ENCODE measurements at places on chromosomes 12 and 14.

DNA sequence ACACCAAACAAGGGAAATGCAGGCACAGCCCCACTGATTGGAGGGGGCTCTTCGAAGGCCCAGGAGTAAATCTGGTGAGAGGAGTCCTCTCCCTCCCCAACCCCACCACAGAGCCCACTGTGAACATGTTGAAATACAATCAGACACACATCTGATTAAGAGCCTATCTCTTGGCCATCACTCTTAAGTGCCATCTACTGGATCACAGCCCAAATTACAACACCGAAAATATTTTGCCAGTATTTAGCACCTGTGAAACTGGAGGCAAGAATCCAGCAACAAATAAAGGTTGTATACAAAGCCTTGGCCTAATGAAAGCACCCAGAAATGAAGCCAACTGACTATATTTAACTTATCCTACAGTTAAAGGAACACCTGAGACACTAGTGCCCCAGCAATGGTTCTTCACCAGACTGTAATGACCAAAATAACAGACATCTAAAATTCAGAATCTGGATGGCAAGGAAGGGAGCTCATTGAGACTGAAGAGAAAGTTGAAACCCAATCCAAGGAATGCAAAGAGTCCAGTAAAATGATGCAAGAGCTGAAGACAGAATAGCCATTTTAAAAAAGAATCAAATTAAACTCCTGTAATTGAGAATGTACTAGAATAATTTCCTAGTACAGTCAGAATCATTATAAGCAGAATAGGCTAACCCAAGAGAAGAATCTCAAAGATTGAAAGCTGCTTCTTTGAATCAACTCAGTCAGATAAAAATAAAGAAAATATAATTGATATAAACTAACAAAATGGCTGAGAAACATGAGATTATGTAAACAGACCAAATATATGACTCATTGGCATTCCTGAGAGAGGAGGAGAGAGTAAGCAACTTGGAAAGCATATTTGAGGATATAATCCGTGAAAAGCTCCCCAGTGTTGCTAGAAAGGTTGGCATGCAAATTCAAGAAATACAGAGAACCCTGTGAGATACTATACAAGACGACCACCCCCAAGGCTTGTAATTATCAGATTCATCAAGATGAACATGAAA lies 1117.0 kb downstream of the FLRT2 start:
- DNase-seq: no peak

DNA sequence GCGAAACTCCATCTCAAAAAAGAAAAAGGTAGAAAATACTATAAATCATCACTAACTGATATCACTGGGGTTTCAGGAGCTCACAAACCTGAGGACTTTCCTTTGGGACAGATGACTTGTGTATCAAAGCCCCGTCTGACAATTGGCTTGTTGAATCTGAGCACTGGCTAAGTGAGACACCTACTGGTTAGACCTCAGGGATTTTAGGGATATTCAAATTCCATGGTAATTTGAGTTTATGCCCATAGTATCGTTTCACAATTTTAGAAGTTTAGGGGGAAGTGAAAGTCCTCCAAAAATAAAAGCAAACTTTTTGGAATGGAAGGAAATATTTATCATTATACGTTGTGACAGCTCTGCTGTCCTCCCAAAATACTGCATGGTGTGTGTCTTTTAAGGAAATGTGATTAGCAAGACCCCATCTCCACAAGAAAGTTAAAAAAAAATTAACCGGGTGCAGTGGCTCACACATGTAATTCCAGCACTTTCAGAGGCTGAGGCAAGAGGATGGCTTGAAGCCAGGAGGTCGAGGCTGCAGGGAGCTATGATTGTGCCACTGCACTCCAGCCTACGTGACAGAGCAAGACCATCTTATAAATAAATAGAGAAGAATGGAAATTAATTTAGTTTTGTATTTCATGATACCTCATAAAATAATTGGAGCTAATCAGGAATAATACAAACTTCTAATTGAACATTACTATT lies 49.2 kb downstream of the FBXL14 start:
- peak; percentile 12 for DNase-seq

DNA sequence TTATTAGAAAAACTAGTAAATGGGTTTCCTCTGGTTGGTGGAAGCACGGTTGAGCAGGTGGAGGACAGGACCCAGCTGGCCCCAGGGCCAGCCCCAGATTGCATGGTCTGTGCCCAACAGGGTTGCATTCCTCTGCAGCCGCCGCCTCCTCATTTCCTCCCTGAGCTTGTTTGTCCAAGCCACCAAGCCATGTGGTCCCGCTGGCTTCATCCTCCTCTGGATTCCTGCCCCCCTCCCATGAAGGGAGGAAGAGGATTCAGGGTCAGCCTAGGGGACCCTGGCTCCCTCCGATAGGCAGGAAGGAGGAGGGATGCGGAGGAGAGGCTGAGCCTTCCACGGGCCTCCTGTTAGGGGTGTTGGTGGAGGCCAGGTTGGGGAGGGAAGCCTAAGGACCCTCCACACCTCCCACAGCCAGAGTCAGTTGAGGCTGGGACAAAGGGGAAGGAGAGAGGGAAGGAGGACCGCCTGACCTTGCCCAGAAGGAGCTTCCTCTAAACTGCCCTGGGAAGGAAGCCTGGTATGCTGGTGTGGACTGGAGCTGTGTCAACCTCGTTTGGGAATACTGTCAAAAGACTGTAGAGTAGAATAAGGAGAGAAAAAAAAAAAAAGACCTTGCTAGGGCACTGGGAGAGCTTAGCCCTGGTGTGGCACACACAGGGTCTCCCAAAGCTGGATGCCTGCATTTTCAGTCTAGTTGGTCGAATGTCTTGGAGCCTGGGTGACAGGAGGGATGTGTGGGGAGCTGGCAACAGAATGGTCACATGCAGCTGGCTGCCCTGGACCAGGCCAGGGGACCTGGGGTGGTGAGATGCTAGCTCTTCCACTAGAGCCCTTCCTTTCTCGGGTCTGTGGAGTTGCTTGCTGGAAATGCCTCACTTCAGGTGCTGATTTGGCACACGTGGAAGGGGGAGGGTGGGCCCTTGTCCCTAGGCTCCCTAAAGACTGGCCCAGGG lies 42.4 kb downstream of the PLEKHG3 start:
- DNase-seq: peak; percentile 40

GRCh38 chr12:107399046-107399445 lies 286.6 kb upstream of the PWP1 start:
- DNase-seq: no peak
